Body of pancreas (tissue), 4 donors: ENCODE measurements at places on chromosomes 7 and 10. TPM values are rescaled to one million over a fixed set of nuclear protein-coding genes. Genes with fewer than 3 reads are reported as not detected.
A peak's percentile ranks its signal among the peaks of the same experiment; 100 is the strongest.

- H3K36me3 ChIP-seq: no peaks in the 10 kb centered on the region
- H3K27me3 ChIP-seq: no peaks in the 10 kb centered on the region
- no peak overlapping the region for H3K27ac ChIP-seq
- H3K4me1 ChIP-seq: peaks cover 2% of the 10 kb centered on the region
- no peak overlapping the region for H3K4me3 ChIP-seq
- DNase-seq: no peak
Observed at GRCh38 chr10:7622969-7623368, 43.8 kb downstream of the ITIH5 start.

DNA sequence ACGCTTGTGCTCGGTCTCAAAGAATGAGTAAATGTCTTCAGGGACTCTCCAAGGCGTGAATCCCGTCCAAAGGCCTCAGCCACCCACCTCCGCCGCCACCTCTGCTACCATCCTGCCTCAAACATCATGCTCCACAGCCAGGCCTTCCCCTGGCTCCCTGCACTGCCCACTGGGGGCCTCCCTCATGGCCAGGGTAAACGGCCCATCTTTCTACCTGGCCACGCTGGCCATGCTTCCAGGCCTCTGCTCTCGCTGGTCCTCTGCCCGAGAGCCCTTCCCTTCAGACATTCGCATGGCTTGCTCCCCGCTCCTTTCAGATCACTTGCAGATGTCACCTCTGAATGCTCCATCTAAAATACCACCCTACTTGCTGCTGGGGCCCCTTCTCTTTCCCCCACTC, 40.2 kb downstream of the ZNF783 start:
- H3K4me1 ChIP-seq: no peaks in the 10 kb centered on the region
- H3K4me3 ChIP-seq: no peak overlapping the region
- no peaks in the 10 kb centered on the region for H3K36me3 ChIP-seq
- no peak for DNase-seq

DNA sequence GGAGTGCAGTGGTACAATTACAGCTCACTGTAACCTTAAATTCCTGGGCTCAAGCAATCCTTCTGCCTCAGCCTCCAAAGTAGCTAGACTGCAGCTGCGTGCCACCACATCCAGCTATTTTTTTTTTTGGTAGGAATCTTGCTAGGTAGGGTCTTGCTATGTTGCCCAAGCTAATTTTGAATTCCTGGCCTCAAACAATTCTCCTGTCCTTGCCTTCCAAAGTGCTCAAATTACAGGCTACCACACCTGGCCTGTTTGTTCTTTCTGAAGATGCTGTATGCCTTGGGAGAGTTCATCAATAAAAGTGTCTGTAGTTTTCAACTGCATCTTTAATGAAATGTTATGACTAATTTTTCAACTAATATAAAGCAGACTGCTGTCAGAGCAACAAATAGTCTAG, 452 bp downstream of the SAMD9 start:
- H3K27me3 ChIP-seq: no peaks in the 10 kb centered on the region
- DNase-seq: no peak
- no peak overlapping the region for H3K4me3 ChIP-seq
- H3K27ac ChIP-seq: peak overlapping the region; percentile 70
- peaks cover 15% of the 10 kb centered on the region for H3K4me1 ChIP-seq

- H3K27me3 ChIP-seq: no peaks in the 10 kb centered on the region
- H3K4me1 ChIP-seq: peaks cover 8% of the 10 kb centered on the region
- DNase-seq: no peak
Observed at GRCh38 chr7:13411636-13412035, 577.8 kb downstream of the ETV1 start.

Gene ACTL6B
- not detected for total RNA-seq

Gene LIPK
- total RNA-seq: not detected
